Stimulated activated CD8-positive, alpha-beta memory T cell treated with anti-CD3 and anti-CD28 coated beads, Interleukin-15, amount 100 ng/mL, for 24 hours (primary cell): ENCODE measurements at places on chromosomes 3 and 15.

DNA sequence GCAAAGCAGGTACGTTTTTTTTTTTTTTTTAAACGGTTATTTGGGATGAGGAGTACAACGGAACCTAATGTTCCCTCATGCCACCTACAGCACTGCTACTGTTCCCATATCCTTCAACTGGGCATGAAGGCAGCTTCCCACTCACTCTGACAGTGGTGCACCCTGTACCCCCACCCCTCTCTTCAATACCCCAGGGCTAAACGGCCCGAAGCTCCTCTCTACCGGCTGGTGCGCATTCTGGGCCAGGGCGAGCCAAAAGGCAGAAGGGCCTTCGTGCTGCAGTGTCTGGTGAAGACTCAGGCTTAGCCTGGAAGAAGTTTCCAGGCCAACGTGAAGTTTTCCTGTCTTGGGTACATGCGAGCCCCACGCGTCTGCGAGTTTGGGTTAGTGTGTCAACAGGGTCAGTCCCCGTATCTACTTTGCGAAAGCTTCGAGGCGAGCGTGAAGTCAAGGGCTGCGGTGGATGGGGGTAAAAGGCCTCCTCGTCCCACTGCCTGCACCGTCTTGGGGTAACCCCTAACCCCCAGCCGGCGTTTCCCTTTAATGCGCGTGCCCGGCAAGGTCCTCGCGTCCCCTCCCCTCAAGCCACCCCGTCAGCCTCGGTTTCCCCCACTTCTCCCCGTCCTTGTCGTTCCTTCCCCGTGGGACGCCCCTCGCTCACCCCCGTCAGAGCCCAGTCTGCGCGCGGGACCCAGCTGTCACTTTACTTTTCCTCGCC is 765 bp upstream of the UBE2E2 start:
- DNase-seq, result no peak

GRCh38 chr3:197472151-197472550 is 83.6 kb downstream of the BDH1 start:
- no peak for DNase-seq

GRCh38 chr3:115164374-115165221 is 17.5 kb upstream of the ZBTB20 start:
- no peak for DNase-seq

DNA sequence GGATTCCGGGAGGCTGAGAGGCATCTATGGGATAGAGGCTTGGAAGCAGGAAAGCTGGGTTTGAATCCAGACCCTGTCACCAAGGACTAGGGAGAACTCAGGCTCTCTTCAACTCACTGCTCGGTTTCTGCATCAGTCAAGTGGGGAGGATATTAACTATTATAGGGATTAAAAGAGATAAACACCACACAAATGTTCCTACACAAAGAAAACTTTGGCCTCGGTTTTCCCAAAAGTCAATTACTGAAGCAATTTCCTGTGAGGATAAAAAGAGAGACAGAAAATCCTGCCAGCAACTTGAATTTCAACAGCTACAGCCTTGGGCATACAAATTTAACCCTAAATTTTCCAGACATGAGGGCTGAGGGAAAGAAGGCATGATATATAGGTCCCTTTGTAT is 36.0 kb downstream of the ITGB5 start:
- DNase-seq, result no peak

DNA sequence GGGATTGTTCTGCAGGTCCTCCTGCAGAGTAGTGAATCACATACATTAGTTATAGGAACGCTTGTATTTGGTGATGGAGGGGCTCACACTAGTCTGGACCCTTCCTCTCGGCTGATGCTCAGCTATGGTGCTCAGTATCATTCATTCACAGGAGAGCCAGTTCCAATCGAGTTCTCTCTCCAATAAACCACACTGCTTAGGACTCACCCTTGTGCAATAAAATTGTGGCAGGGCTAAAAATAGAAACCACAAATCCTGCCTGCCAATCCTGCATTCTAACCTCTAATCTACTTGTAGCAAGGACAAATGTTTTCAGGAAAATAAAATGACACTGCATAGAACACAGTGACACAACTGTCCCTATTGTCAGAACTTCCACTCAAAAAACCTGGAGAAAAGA is 138.4 kb upstream of the TBL1XR1 start:
- no peak for DNase-seq

DNA sequence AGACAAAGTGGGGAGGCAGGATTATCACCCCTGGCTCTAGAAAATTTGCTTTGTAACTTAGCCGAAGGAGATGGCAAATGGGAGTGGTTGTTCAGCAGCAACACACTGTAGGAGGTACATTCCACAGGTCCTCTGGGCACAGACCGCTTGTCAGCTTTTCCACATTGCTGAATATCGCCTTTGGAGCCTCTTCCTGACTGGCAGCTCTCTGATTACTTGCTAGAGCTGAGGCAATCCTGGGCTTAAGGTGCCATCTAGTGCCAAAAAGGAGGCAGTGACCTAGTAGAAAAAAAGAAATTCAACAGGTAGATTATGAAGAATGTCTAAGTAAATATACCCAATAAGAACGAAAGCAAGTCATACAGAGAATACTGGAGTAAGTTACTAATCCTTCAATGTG is 13.1 kb upstream of the SCN5A start:
- DNase-seq, result no peak
